Islet precursor cell (in vitro differentiated cells): ENCODE measurements at places on chromosomes 1 and 21.

GRCh38 chr1:35264871-35265270 lies 3.6 kb upstream of the ZMYM4 start:
- DNase-seq = peak; percentile 94

DNA sequence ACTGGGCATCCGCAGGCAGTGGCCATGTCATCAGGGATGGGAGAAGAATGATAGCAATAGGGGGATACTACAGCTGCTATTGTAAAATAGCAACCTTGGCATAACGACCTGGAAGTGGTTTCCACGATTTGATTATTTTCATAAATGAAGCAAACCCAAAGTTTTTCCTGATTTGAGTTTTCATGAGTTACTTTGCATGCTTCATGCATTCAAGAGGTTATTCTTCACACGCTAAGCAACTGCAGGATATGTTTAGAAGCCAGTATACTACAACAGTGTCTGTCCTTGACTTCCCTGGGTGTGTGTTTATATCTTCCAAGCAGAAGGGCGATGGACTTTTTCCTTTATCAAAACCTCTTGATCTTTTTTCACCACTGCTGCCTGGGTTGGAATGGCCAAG lies 281.1 kb upstream of the DUSP10 start:
- DNase-seq = no peak

GRCh38 chr1:179663810-179664209 lies 72.2 kb downstream of the TDRD5 start:
- DNase-seq = no peak

DNA sequence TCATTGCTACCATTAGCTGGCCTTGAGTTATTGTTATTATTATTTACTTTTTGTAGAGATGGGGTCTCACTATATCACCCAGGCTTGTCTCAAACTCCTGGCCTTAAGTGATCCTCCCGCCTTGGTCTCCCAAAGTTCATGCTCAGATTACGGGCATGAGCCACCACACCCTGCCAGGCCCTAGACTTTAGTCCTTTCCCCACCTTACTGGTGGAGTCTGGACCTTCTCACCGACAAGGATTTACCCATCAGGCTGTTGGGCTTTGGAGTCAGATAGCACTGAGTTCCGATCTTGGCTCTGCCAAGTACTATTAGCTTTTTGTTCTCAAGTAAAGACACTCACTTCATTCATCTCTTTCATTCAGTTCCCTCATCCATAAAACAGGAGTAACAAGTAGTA lies 17.2 kb downstream of the CNR2 start:
- no peak for DNase-seq

DNA sequence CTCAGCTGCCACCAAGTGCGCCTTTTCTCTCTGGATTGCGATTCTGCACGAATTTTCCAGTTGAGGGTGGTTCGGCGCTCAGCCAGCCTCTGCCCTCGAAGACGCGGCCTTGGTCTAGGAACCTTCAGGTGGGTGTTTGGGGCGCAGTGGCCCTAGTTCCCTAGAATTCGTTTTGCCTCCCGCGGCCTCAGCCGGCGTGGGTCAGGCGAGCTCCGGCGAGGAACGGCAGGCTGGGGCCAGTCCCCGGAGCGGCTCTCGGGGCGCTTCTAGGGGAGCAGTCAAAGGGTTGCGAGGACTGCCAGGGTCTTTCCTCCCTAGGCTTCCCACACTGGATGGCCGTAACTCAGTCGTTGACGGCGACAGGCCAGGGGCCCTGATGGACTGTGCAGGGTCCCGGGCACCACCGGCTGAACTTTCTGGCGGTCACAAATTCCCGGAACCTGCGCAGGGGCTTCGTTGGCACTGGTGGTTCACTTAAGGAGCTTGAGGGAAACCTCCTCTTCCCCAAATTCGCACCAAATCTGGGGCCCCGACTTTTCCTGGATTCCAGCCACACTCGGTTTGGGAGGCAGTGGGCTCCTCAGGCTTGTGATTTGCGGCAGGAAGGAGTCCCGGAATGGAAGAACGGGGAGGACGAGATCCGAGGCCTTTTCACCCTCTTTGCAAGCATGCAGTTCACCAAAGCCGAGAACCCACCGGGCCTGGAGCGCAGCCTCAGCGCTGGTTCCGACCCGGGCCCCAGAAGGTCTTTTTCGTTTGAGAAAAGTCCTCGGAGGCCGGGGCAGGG lies 1.2 kb downstream of the DMBX1 start:
- DNase-seq = no peak

DNA sequence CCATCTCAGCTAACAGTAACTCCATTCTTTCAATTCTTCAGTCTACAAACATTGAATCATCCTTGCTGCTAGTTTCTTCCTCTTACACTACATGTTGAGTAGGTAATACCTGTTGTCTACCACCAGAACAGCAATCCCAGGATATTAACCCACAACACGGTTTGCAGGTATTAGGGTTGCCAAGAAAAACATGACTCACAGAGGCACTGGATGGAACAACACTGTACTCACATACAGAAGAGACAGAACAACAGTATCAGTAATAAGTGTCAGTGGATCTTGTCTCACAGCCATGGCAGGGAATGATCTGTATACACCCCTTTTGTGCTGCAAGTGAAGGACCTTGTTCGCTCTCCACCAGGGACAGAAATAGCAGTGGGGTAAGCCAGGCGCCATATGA lies 212.1 kb downstream of the GPR52 start:
- no peak for DNase-seq

DNA sequence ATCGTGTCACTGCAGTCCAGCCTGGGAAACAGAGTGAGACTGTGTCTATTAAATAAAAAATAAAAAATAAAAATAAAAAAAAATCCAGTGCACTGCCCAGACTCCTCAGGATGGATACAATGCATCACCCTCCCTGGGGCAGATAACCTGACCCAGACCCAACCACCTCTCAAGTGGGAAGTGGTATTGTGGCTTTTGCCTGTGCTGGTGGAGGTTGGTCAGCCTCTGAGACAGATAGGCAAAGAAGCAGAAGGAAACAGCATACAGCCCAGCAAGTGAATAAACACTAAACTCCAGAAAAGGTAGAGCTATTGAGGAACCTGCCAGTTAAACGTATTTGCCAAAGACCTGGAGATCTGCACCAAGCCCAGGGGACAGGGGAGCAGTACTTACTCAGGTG lies 22.0 kb downstream of the HHIPL2 start:
- DNase-seq = no peak

GRCh38 chr21:14526199-14526598 lies 19.9 kb downstream of the SAMSN1 start:
- no peak for DNase-seq

DNA sequence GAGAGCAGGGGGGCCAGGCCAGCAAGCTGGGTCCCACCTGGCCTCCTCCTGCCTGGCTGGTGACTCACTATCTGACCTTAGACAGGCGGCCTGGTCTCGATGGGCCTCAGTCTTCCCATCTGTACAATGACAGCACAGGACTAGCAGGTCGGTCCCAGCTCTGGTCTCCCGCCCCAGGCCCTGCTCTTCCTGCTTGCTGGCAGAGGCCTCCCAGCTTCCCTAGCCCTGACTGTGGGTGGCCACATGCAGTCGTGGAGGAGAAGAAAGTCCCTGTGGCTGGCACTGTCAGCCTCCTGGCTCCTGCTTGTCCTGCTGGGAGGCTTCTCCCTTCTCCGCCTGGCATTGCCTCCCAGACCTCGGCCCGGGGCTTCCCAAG lies 817 bp downstream of the EXTL1 start:
- no peak for DNase-seq

- no peak for DNase-seq
Measured at GRCh38 chr1:166588741-166589140, 250.5 kb upstream of the POGK start.

DNA sequence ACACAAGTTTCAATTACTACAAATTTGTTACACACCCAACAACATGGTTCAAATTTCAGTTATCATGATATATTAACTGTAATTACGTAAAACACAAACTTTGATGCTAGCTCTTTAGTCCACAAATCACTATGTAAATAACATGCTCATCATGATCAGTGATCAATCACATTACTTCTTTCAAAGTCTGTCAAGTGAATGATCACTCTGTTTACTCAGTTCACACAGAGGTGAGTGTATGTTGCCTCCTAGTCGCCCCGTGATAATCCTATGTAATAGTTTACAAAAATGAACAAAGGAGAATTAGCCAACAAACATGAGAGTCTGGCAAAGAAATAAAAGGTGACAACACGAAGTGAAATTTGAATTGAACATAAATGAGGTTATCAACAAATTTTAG lies 14.3 kb downstream of the EDEM3 start:
- DNase-seq = no peak

GRCh38 chr1:36446746-36447145 lies 3.5 kb downstream of the OSCP1 start:
- no peak for DNase-seq

GRCh38 chr1:212329105-212329504 lies 43.9 kb downstream of the PPP2R5A start:
- no peak for DNase-seq

- DNase-seq = no peak
Measured at GRCh38 chr1:1852619-1853414, 38.1 kb downstream of the GNB1 start.

- DNase-seq = peak; percentile 72
Measured at GRCh38 chr1:202106340-202107254, 16.1 kb upstream of the GPR37L1 start.

DNA sequence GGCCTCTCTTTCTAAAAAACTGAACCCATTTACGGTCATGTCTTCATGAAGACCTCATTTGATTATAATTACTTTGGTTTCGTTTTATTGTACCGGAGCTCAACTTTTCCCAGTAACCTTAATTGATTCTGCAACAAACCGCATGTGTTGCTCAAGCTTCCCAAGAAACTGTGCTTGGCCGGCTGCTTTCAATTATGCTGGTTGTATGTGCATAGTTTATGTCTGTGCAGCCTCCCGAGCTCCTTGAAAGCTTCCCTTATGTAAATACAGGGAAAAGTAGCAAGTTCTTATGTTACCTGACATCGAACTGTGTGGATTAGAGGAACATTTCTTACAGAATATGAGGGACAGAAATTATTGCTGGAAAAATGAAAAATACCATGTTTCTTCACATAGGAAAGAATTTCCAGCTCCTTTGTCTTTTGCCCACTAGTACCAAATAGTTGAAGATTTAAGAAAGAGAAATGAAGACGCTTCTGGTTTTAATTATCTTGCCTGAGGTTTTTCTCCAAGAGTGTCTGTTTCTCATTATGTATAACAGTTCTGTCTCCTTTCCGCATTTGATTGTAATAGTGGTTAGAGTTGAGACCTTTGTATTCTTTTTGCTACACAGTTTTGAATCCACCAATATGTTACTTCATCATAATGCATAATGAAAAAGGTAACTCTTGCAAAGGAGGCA lies 2.1 kb downstream of the VCAM1 start:
- DNase-seq = no peak

DNA sequence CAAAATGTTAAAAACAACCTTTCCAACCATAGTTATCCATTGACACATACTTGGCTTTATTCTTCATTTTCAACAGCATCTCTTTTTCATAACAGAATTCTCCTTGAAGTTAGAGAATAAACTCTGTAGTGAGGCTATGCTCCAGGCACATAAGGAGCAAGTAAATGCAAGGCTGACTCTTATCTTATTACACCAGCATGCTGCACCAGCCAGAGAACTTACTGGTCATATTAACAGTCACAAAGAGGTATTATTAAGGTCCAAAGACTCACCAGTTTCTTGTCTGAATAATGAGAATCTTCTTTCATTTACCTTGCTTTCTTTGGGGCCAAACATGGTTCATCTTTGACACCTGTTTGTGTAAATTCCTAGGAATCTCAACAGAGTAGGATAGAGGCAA lies 71.3 kb upstream of the IVNS1ABP start:
- DNase-seq = no peak

DNA sequence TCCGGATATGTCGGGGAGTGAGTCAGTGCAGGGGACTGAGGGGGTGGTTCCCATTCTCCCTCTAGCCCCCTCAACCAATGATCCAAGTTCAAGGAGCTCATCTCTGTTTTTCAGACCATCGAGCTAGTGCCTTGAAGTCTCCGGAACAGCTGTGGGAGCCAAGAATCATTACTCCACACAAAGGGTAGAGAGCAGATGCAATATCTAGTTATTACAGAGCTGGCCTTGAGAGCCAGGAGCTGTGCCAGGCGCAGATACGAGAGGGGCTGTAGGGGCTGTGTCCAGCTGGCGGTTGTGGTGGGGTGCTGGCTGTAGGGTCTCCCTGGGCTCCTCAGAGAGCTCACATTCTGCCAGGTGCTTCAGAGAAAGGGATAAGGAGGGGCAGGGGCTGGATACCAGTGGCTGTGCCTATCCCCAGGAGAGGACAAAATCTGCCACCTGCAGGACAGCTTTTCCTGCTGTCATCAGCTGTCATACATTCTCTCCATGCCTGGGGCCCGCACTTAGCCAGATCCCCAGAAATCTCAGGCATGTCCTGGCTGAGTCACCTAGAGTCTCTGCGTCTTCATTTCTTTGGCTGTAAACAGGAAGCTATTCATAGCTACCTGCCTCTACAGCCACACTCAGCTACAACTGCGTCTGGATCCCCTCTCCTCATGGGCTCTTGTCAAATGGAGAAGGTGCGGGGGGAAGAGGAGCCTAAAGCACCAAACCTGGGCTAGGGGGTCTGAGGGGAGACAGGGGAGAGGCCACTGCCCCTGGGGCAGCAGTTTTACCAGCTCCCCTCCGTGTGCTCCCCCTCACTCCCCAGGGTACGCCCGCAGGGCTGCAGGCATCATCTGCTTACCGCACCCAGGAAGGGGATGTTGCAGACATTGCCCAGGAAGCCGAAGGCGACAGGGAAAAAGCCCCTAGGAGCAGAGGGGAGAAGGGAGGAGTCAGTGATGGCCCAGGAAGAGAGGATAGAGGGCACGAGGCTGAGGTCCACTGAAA lies 2.4 kb upstream of the KISS1 start:
- DNase-seq = peak; percentile 98

- no peak for DNase-seq
Measured at GRCh38 chr1:85933961-85934360, 222.6 kb downstream of the COL24A1 start.

DNA sequence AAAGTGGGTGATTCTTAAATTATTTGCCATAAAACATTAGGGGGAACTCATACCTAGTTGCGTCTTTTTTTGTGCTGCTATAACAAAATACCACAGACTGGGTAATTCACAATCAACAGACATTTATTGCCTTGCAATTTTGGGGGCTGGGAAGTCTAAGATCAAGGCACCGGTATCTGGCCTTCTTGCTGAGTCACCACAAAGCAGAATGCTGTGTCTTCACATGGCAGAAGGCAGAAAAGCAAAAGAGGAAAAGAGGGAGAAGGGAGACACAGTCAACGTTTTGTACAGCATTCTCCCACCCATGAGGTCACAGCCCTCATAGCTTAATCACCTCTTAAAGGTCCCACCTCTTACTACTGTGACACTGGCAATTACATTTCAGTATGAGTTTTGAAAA lies 291.0 kb downstream of the CHRM3 start:
- no peak for DNase-seq

GRCh38 chr1:28582248-28582615 lies 9.8 kb upstream of the RAB42 start:
- DNase-seq = no peak
